T1000 (cell line): ENCODE measurements at places on chromosomes 13 and 19.

GRCh38 chr19:33662391-33663092 lies 40.8 kb downstream of the CHST8 start:
- no peak for DNase-seq

DNA sequence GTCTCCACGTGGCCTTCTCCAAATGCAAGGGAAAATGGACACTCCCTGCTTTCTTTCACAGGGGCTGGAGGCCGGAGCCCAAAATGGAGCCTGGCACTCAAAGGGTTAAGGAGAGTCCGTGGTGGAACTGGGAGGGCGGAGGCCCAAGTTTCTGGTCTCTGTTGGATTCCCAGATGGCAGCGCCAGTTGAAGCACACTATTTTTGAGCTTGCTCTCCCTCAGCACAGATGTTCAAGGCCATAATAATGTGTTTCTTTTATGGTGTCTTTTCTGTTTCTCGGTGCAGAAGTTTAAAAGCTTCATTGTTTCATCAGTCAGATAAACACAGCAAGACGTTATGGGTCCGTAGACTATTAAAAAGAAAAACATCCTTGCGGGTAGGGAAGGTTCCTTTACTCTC lies 67.6 kb downstream of the TNFRSF19 start:
- DNase-seq, result no peak

- DNase-seq, result no peak
Measured at GRCh38 chr19:38949580-38950367, 19.0 kb downstream of the MRPS12 start.

DNA sequence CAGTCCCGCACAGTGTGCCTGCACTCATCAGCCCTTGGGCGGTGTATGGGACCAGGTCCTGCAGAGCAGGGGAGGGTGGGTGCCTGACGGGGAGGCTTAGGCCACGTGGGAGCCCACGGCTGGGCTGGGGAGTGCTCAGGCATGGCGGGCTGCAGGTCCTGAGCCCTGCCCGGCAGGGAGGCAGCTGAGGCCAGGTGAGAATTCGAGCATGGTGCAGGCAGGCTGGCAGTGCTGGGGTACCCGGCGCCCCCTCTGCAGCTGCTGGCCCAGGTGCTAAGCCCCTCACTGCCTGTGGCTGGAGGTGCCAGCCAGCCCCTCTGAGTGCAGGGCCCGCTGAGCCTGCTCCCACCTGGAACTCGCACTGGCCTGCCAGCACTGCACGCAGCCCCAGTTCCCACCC lies 630.9 kb upstream of the PCDH20 start:
- no peak for DNase-seq

- no peak for DNase-seq
Measured at GRCh38 chr13:62234780-62235440, 819.3 kb upstream of the PCDH20 start.

DNA sequence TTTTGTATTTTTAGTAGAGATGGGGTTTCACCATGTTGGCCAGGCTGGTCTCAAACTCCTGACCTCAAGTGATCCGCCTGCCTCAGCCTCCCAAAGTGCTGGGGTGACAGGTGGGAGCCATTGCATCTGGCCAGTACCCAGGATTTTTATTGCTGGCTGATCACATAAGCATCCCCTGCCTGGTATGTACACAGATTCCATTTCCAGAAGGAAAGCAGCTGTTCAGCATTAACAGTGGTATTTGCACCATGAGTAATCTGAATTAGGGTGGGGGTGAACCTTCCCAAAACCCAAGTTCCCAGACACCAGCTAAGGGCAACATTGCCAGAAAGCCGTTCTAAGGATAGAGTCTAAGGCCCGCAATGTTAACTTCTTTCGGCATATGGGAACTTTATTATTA lies 7.3 kb downstream of the ZNF555 start:
- no peak for DNase-seq

GRCh38 chr19:34241513-34242337 lies 12.6 kb upstream of the GARRE1 start:
- DNase-seq, result no peak

DNA sequence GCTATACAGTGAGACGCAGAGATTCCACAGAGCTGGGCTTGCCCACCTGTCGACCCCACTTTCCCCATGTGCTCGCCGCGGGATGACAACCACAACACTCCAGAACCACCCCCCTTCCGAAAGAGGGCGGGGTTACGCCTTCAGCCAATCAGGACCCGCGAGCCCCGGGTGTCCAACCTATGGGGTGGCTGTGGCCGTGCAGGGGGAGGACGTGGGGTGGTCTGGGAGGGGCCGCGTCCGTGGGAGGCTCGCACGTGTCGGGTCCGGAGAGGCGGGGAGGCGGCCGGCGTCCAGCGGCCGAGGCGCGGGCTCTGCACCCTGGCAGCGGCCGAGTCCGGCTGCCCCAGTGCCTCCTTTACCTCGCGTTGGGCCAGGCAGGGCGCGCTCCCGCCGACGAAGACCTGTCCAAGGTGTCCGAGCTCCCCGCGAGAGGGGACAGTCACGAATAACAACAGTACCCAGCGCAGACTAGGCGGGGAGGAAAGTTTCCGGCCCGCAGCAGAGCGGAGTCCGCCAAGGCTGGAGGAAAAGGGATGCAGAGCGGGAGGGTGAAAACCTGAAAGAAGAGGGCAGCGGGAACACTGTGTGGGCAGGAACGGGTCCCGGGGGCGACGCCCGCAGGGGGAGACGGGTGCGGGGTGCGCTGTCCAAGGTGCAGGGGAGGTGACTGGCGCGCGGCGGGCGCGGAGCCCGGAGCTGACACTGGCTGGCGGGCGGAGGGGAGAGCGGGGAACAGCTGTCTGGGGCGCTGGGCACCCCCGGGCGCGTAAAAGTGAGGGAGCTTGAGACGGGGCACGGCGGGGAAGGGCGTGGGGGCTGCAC lies 911 bp downstream of the ENOX1 start:
- peak; percentile 53 for DNase-seq

- no peak for DNase-seq
Measured at GRCh38 chr13:26449063-26449848, 108.2 kb upstream of the WASF3 start.

DNA sequence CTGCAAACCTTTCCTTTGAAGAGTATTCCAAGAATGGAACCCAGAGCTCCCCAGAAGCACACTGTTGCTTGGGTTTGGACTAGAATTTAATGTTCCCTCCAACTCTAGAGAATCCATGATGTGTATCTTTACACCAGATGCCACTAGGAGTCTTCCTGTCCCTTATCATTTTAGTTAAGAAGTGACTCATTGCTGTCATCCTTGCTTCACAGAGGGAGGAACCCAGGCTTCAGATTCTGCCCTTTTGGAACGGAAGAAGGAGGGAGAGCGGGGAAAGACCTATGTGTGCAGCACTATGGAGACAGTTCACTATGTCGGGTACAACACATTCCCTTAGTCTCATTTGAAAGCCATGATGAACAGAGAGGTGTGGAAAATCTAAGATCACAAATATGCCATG lies 2.1 kb upstream of the ATP12A start:
- no peak for DNase-seq

DNA sequence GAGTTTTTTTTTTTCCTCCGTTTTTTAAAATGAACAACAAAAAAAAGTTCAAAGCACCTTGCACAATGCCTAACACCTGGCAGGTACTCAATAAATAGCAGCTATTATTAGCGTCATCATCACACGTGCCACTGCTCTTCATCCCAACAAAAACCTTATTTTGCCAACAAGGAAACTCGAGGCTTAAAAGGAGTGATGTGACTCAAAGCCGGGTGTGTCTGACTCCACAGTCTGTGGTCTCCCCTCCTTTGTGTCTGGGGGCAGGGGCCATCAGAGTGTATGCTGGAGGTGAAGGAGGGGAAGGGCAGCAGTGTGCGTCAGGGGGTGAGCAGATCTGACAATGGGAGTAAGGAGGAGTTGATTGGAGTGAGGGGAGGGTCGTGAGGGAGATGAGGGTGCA lies 34.1 kb upstream of the POU2F2 start:
- DNase-seq, result no peak

GRCh38 chr13:107284173-107284572 lies 716.2 kb upstream of the ARGLU1 start:
- no peak for DNase-seq

DNA sequence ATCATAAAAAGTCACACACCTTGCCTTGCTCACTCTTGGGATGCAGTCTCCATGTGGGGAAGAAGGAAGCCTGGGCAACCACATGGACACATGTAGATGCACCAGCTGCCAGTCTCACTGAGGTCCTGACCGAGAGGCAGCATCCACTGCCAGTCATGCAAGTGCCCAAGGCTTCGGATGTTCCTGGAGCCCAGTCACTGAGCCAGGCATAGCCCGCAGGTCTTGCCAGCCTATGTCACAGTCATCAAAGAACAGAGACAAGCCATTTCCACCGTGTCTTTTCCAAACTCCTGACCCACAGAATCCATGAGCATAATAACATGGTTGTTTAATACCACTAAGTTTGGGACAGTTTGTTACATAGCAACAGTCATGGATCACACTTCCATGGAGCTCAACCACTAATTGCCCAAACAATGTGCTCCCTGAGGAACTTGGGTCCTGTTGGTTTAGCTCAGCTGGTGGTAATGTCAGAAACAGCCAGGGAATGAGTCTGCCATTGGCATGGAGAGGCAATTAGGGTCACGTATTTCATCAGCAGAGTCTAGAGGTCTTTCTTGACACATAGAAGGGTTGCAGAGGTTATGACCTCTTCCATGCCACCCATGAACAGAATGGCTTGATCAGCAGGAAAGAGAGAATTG lies 21.5 kb downstream of the STARD13 start:
- no peak for DNase-seq

- DNase-seq, result no peak
Measured at GRCh38 chr19:5447700-5448311, 7.4 kb upstream of the ZNRF4 start.

- no peak for DNase-seq
Measured at GRCh38 chr19:5115771-5116202, 146.9 kb downstream of the KDM4B start.

DNA sequence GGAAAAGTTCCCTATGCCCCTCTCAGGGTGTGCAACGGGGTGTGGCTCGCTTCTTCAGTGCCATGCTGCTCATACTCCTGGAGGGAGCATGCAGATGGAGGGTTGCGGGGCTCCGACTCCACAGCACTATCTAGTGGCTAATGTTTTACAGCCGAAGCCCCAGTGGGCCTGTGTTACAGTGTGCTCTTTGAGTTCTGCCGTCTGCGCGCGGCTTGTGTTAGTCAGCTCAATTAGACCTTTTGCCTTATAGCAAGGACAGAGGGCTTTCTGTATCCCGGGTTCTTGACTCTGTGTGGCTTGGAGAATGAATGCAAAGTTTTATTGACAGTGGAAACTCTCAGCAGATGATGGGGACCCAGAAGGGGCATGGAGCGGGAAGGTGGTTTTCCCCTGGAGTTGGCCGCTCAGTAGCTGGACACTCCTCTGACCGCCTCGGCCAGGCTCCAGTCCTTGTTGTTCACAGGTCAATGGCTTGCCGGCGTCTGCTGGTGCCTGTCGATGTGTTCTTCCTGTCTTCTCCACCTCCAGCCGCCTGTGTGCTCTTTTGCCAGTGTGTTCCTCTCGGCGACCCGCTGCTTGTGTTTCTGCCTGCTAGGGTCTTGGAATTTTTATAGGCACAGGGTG lies 383.4 kb downstream of the LMO7 start:
- no peak for DNase-seq

- DNase-seq, result peak; percentile 14
Measured at GRCh38 chr19:42281146-42281826, 12.2 kb downstream of the CIC start.

- no peak for DNase-seq
Measured at GRCh38 chr19:32457571-32458158, 52.1 kb downstream of the DPY19L3 start.

GRCh38 chr19:15252398-15253018 lies 20.3 kb upstream of the EPHX3 start:
- no peak for DNase-seq

GRCh38 chr19:54115109-54116063 lies at the start of the genes PRPF31 and TFPT:
PRPF31 (plus strand) TSS chr19:54115754; CDS start chr19:54118279, 2,525 bp downstream.
TFPT (minus strand) TSS chr19:54115657; CDS start chr19:54115269, 388 bp downstream.
- peak; percentile 86 for DNase-seq

GRCh38 chr13:97043302-97043701 lies 49.0 kb upstream of the OXGR1 start:
- DNase-seq, result no peak

GRCh38 chr13:26810095-26810494 lies 49.5 kb upstream of the GPR12 start:
- DNase-seq, result no peak

GRCh38 chr13:73970421-73971055 lies 163.7 kb downstream of the KLF12 start:
- DNase-seq, result no peak

GRCh38 chr19:4687396-4687795 lies 17.3 kb upstream of the MYDGF start:
- DNase-seq, result no peak
